Activated CD4-positive, alpha-beta T cell treated with anti-CD3 and anti-CD28 coated beads for 1 hour (primary cell): ENCODE measurements at places on chromosomes 6 and 20.

DNA sequence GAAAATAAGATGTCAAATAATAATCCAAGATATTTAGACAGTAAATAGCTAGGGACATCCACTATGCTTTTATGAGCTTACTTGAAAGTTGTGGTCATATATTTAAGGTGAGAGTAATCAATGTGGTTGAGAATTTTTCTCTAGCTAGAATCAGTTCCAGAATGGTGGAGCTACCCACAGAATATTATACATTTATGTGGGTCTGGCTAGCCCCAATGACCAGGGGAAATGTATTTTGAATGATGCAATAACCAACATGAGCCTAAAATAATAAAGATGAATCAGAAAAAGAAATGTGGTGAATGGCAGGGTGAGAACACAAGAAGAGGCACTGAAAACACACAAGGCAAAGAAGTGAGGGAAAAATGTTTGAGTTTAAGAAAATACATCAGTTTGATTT, 325.7 kb downstream of the TBC1D32 start:
- no peak for DNase-seq

DNA sequence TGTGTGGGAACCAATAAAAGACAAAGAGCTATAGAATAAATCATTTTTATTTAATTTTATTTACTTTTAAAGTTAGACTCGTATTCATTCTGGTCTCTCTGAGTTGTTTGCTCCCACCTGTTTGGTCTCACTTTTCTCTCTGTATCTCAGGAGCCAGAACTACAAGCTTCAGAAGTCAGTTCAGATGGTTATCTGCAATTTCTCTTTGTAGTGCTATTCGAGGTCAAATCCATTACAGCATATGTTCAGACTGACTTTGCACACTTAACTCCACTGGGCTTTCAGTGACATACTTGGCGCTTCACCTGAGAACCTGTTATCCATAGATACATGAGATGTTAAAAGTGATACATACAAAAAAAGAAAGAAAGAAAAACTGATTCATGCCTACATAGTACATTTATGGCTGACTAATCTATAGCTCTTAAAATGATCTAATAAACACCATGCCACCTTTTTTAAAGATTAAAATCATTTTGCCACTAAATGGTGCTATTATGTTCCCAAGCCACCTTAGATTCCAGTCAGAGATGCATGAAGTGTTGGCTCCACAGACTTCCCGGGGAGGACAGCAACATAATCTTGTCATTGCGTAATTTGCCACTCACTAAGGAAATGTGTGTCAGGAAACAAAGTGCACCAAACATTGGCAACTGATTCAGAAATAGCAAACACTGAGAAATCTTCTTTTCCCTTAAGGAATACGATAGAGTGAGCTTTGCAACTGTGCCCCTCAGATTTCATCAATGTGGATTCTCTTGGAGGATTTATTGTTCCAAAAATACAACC, 396.7 kb downstream of the HACE1 start:
- no peak for DNase-seq

GRCh38 chr20:57996936-57997890, 231.2 kb downstream of the ANKRD60 start:
- no peak for DNase-seq

DNA sequence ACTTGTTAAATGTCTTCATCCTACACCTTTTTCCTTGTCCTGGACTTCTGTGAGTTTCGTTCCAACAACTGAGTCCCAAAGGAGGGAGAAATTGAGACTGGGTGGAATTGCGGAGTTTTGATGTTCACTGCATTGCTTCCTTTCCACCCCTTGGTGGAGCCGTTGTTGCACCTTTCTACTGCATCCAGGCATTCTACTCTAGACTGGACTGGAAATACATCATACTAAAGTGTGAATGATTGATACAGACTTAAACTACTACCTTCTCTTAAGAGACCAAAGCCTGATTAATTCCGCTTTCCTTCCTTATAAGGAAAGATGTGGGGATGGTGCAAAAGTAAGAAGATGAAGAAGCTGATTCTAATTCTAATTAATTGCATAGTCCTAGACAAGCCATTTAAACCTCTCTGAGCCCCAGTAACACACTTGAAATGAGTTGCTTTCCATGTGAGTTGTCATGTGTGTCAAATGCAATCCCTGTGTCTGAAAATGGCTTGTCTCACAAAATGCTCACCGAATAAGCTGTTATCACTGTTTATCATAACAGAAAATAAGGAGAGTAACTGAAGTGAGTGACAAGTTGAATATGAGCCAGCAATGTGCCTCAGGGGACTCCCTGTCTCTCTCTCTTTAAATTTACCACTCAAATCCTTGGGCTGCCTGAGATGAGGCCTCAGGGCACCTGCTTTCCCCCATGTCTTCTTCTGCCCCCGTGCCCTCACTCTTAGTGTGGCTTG, 338.3 kb upstream of the CHD6 start:
- no peak for DNase-seq

DNA sequence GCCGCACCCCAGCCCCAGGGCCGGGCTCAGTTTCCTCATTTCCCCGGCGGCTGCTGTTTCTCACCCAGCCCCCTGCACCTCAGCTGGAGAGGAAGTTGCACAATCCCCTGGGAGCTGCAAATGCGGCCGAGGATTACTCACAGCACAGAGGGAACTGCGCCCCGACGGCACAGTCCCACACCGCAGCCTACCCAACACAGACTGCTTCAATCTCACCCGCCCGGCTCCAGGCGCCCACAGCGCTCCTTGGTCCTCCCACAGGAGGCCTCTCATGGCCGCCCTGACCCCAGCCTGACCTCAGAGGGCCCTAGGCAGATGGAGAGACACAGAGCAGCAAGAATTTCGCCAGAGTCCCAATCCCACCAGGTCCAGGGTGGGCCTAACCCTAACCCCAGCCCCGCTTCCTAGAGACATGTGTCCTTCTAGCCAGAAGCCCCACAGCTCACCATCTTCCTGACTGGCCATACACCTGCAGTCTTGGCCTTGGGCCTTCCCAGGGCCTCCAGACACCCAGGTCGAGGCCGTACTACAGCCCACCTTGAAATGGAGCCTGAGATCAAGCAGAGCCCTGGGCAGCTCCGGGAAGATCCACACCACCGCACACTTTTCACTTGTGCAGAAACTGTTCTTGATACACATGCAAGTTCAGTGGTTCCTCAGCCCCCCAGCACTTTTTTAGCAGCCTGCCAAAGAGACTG, 11.7 kb downstream of the TFEB start:
- DNase-seq, result no peak

GRCh38 chr6:43702534-43703440, 15.2 kb upstream of the MRPS18A start:
- no peak for DNase-seq

DNA sequence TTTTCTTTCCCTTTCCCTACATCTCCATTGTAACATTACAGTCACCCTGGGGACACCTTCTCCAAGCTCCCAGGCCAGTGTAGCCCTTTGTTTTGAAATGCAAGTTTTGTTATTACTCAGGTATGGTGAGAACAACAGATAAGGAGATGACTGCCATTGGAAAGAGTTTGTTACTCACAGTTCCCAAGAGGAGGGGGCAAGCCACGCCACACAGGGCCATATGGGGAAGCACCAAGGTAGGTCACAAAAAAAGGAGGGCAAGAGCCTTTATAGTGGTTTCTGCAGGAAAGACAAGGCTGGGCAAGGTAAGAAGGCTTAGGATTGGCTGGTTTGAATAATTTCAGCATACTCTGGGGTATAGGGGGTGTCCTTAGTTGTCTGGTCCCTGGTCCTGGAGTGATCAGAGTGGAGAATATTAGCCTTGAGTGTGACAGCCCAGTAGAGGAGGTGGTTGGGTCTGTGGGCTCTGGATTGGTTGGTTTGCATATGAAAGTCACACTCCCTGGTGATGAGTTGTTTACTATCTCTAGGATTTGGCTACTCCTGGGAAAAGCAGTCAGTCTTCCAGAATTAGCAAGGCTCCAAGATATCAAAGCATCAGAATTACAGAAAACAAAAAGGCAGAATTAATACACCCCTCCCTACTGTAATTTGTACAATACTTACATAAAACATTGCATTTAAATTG, 33.1 kb upstream of the SMLR1 start:
- no peak for DNase-seq

- no peak for DNase-seq
Measured at GRCh38 chr20:5003626-5004025, 2.3 kb upstream of the SLC23A2 start.

- no peak for DNase-seq
Measured at GRCh38 chr20:47392721-47393073, 36.2 kb upstream of the ZMYND8 start.
